ENCODE measurements at places on chromosomes 6 and 20. TPM values are rescaled to one million over a fixed set of nuclear protein-coding genes. Genes with fewer than 3 reads are reported as not detected.

The HEY2 gene
- 0.61 TPM for total RNA-seq

DNA sequence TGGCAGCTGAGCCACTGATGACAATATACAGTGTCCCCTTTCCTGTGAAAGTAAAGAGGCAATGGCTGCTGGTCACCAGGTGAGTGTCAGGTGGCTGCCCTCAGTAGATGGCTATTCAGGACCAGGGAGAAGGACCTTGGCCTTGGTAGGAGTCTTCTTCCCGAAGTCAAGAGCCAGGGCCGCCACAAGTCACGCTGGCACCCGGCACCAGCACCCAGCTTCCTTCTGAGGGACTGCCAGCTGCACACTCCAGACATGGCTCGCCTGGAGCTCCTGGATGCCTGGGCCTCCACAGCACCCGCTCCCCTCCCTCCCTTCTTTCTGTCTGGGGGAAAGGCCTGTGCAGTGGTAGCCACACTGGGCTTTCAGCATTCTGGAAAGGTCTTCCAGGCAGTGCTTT lies 126.9 kb downstream of the TMEM242 start:
- DNase-seq = no peak

GRCh38 chr6:83247471-83247870 lies 54.3 kb downstream of the RWDD2A start:
- DNase-seq = no peak

The NKX2-2 gene
- not detected for total RNA-seq

- no peak for DNase-seq
Measured at GRCh38 chr6:105622226-105622625, 219.3 kb upstream of the PREP start.

- DNase-seq = no peak
Measured at GRCh38 chr6:53546281-53546680, 1.4 kb upstream of the GCLC start.

The MCCD1 gene
- not detected for total RNA-seq

- DNase-seq = no peak
Measured at GRCh38 chr20:61447952-61448351, 195.9 kb downstream of the CDH4 start.

The HLA-DQB1 gene
- 0.13 TPM for total RNA-seq

DNA sequence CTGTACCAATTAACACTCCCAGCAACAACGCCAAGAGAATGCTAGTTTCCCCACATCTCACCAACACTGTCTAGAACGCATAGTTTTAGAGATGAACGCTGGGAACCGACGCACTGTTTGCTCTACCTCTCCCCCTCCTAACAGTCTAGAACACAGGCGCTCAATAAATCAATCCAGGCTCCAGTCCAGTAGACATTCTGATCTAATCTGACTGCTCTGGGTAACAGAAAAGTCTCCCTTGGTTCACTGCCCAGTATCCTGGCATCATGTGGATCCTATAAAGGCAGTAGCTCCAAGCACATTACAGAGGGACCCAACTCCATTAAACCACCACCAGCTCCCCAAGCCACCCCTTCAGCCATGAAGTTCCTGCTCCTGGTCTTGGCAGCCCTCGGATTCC lies at the start of gene DEFB132:
DEFB132 (plus strand) TSS at position 306 of the 400 bp plus-strand sequence; CDS start at position 361, 55 bp downstream.
- DNase-seq = no peak

DNA sequence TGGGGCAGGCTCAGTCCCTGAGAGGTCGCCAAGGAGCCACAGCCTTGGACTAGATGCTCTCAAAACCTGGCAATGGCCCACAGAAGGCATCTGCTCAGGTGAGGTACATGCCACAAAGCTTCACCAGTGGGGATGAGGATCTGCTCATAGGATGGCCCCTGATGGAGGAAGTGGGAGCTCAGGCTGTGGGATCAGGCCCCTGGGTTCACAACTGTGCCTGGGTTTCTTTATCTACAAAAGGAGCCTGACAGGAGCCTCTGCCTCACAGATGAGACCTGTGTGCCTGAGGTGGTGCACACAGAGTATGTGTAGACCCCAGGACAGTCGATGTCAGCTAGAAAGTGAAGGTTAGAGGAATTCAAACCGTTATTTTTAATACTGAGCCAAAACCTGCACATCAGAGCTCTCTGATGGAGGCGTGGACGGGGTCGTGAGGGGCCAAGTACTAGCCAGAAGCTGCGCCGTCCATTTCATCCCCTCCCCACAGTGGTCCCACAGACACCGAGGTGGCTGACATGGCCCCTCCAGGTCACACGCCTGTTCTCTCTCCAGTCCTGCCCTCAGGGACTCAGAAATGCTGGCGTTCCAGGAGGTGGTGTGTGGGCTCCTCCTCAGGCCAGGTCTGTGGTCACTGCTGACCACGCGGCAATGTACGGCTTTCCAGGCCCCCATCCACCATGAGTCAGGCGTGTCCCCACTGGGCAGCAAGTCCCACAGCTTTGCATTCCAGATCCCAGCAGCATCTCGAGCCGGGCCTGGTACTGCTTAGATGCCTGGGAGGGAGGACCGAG lies 33.3 kb downstream of the NTSR1 start:
- DNase-seq = no peak

GRCh38 chr6:167094436-167094819 lies 28.5 kb upstream of the CCR6 start:
- no peak for DNase-seq

- no peak for DNase-seq
Measured at GRCh38 chr6:3566812-3567211, 110.0 kb upstream of the SLC22A23 start.

DNA sequence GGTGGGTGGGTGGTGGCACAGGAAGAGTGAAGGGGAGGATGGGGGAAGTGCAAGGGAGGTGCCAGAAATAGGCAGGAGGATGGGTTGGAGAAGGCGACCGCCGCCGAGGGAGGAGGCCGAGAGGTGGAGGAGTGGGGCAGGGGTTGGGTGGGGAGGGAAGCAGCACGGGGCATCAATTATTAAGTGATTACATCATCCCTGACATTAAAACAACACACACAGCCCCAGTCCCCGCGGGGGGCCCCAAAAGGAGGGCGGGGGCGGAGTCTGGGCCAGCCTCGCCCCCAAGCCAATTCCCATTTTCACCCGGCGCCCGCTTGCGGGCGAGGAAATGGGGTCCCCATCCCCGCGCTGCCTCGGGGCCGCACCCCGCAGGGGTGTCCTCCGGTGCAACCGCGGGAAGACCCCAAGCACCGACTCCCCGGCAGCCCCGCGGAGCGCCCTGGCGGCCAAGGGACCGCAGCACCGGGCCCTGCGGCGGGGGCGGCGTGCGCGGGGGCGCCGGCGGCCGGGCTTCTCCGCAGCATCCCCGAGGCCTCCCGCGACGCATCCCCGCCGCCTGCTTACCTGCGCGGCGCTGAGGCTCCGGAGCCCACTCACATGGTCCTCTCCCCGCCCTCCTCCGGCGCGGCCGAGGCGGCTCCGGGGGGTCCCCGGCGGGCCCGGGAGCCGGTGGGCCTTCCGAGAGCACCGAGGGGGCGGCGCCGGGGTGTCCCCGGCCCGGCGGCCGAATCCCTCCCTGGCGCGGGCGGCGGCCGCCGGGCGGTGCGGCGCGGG lies 663 bp downstream of the FYN start:
- no peak for DNase-seq

DNA sequence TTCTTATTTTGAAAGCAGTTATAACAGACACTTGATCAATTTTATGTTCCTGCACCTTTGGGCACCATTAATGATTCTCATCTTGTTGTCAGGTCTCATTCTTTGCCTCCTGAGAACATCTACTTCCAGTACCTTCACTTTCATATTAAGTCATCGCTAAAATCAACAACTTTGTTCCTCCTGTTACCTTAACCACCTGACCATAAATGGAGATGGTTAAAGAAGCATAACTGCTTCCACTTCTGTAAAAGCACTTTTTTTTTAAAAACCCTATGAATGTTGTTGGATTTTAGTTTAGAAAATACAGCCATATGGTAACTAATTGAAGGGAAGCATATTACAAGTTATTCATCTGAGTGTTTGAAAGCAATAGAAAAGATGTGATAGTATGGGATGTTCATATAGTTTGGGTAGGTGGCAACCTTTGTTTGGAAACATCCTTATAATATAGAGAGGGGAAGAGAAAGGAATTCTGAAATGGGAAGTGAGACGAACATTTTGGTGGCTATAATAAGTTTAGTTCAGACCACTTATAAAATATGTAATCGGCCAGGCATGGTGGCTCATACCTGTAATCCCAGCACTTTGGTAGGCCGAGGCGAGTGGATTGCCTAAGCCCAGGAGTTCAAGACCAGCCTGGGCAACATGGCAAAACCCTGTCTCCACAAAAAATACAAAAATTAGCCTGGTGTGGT lies 53.9 kb downstream of the AFG1L start:
- DNase-seq = no peak

DNA sequence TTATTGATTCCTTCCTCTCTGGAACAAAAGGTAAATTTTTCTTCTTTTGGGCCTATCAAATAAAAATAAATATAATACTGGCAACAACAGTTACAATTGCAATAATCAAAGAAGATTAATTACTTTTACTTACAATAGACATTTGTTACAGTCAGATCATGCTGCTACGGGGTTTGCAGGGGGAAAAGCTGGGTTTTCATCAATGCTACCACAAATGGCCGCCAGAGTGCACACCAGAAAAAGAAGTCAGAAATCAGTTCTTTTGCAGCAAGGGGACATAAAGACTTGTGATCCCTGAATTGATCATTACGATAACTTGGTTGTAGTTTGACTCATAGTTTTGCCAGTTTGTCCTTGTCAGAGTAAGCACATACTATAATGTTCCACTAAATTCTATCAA lies 714.5 kb upstream of the EYS start:
- DNase-seq = no peak

The CDH22 gene
- total RNA-seq = 1.3 TPM

The TMEM200A gene
- not detected for total RNA-seq

The GMPR gene
- total RNA-seq = 0.64 TPM

The SLC17A3 gene
- total RNA-seq = not detected

GRCh38 chr6:90103056-90103800 lies 193.4 kb downstream of the BACH2 start:
- DNase-seq = no peak

The LGSN gene
- not detected for total RNA-seq

DNA sequence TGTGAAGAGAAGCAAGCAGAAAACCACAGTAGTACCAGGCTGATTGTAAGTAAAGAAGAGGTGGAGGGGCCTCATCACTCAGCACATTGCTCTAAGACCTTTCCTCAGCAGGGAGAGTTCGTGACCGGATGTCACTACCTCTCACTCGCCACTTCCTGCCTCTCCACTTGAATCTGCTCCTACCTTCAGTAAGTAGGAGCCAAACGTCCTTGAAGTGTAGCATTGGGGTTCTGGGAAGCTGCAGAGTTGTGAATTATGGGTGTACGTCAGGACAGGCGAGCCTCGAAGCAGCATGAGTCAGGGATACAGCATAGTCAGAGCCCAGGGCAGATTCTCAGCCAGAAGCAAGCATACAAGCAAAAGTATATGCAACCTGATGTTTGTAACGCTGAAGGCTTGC lies 224.9 kb downstream of the PHACTR1 start:
- no peak for DNase-seq

DNA sequence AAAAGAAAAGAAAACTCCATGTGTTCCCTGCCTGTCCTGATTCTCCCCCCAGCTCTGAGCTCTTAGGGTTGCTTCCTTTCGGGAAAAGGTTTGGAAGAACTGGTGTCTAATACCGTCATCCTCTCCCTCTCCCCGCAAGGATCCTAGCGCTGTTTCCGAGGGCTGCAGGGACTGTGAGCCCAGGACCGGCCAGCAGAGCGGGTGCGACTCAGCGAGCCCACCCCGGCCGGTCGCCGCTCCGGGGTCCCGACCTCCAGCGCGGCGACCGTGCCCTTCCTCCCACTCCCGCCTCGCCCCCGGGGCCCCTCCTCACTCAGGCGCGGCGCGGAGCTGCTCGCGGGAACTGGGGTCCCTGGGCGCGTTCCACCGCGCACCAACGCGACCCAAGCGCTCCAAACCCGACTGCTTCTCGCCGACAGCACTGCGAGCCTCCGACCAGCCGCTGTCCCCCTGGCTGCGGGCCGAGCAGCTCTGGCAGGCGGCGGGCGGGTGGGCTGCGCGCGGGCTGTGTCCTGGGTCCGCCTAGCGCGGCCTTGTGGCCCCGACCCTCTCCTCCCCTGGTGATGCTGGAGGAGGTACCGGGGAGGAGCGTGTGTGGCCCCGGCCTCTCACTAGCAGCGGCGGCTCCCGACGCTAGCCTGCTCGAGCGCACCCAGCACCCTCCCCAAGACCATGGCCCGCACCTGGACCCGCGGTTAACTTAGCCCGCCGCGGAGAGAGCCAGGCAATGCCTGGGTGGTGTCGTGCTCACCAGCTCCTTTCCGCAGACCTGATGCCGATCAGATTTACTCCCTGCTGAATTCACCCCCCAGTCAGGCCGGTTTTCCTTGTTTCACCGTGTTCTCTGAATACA lies at the start of gene PLA2G7:
PLA2G7 (minus strand) TSS at position 509 of the 853 bp plus-strand sequence. CDS start 12,484 bp downstream, outside the sequence.
- no peak for DNase-seq

The CLPSL1 gene
- not detected for total RNA-seq

GRCh38 chr6:31158863-31159855 lies 770 bp downstream of the TCF19 start:
- DNase-seq = no peak

DNA sequence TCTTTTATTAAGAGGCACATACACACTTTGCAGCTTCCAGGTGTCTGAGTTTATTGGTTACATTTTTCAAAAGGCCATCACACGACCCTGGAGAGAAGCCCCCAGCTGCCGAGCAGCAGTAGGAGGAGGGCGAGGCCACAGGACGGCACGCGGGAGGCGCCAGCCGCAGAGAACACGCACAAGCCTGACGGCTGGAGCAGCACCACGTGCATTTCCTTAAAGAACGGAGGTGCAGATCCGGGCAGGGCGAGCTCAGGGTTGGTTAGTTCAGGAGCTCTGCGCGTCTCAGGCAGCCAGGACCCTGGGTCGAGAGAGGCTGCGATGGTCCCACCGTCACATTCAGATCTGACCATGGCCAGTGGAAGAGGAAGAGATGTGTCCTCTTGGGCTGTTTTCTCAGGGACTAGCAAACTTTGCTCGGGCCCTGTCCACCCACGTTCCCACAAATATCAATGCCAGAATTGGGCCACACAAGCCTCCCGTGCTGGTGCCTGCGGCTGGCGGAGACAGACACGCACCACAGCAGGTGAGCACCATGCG lies 121.4 kb upstream of the AFDN start:
- no peak for DNase-seq

The SLC35F1 gene
- 0.57 TPM for total RNA-seq

The RPP21 gene
- 101 TPM for total RNA-seq

DNA sequence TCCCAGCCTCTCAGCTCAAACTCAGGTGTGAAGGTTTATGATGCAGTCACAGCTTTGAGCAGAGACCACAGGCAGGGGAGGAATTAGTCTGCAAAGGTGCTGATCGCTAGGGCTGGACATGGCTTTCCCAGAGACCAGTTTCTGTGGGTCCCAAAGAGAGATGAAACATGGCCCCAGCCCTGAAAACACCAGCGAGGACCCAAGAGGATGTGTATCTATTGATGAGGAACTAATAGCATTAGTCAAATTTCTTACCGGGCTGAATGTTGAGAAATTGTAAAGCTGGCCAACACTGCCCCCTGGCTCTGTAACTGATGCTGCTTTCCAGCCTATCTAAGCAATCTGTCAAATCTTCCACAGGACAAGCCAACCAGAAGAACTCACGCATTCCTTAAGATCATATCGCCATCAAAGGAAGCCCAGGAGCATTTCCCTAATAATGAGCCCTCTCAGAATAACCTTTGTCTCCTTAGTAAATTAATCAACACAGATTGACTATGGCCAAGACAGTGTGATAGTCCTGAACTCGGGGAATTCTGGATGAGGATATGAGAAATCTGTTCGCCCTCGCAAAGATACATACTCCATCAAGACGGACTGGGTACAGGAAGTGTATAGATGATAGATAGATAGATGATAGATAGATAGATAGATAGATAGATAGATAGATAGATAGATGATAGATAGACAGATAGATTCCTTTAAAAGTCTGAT lies 7.8 kb upstream of the ACSS1 start:
- no peak for DNase-seq
